ENCODE measurements at places on chromosomes 7 and 10.

DNA sequence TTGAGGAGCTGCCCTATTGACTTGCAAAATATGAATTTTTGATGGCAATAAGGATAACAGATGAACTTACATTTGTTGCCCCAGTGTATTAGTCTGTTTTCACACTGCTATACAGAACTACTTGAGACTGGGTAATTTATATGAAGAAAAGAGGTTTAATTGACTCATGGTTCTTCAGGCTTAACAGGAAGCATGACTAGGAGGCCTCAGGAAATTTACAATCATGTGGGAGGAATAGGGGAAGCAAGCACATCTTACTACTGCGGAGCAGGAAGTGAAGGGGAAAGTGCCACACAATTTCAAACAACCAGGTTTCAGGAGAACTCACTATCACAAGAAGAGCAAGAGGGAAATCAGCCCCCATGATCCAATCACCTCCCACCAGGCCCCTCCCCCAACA lies 57.9 kb downstream of the ZNF22 start:
- DNase-seq = peak; percentile 32

DNA sequence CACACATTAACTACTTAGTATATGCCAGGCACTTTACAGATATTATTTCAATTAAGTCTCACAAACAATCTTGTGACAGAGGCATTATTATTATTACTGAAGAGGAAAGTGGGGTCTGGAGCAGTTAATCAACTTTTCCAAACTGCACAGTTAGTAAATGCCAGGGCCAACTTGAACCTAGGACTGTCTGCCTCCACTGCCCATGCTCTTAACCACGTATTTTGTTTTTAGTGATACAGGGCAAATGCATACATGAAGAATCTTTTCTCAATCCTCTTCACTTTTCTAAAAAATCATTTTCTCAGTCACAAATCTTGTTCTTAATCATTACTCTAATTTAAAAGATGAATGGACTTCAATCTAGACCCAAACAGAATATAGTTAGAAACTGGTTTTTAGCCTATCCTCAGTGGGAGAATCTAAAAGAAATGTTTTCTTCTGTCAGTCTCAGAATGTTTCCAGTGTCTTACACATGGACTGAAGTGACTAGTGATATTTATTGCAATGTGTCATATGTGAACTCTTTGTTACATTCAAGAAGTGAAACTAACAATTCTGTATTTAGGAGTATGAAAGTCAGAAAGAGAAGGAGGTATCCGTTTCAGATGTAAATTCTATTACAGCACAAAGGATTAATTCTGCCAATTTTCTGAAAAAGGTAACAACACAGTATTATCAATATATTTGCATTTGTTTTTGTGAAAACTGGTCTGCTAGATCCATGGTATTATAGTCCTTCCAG lies 55.5 kb upstream of the CCNJ start:
- no peak for DNase-seq

- DNase-seq = no peak
These were observed 646.9 kb downstream of the SORCS3 start for GRCh38 chr10:105288026-105288425.

- no peak for DNase-seq
These were observed 67.4 kb upstream of the LAMB4 start for GRCh38 chr7:108197371-108198091.

DNA sequence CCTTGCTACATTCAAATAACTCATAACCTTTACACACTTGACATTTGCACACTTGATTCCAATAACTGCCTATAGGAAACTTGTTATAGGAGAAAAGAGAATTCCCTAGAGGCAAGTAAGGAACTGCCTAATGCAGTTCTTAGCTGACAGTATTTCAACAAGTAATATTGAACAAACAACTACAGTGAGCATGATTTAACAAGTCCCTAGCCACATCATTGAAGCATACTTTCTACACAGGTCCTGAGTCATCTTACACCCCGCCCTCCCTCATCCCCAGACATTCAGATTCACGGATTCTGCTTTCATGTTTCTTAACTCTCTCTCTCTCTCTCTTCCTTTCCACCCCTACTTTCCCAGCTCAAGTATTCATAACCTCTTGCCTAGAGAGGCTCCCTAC lies 153.5 kb downstream of the LSM5 start:
- DNase-seq = peak; percentile 26

GRCh38 chr7:149719050-149719899 lies 54.1 kb downstream of the ZNF467 start:
- no peak for DNase-seq

DNA sequence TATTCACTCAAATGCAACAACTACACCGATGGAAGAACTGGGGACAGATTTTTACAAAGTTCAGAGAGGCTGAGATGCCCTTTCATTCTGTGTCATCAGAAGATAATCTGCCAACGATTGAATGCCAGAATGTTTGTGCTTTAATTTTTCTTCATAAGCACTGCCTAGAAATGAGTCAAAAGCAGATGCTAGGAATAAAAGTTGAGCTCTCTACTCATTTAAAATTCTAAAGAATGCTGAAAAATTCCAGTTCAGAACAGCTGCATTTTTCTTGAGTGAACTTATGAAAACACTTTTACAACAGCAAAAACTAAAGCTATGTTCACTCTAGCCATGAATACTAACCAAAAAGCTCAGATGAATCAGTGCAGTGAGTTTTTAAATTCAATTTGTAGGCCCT lies 22.3 kb upstream of the FAM133B start:
- no peak for DNase-seq

Measured in PC-3 (cell line).